ENCODE measurements at places on chromosomes 1 and 21.

- DNase-seq, result no peak
These were observed 85.3 kb downstream of the VPS13D start for GRCh38 chr1:12315146-12315545.

DNA sequence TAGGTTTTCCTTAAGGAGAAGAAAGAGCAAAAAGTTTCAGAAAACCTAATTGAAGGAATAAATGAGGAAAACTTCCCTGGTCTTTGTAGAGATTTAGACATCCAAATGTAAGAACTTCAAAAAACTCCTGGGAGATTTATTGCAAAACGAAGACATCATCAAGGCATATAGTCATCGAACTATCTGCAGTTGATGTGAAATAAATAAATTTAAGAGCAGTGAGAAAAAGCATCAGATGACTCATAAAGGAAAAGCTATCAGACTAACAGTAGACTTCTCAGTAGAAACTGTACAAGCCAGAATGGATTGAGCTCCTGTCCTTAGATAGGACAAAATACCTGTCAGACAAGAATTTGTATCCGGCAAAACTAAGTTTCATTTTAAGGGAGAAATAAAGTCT lies 569.4 kb upstream of the ADAMTS5 start:
- DNase-seq, result no peak

GRCh38 chr1:111199881-111200801 lies at the start of gene DENND2D:
Gene DENND2D, minus strand, starts transcription at chr1:111200646. Its CDS starts 187 bp downstream, at chr1:111200459.
- DNase-seq, result peak; percentile 67

- no peak for DNase-seq
These were observed 1.8 kb downstream of the VASH2 start for GRCh38 chr1:212951947-212952640.

DNA sequence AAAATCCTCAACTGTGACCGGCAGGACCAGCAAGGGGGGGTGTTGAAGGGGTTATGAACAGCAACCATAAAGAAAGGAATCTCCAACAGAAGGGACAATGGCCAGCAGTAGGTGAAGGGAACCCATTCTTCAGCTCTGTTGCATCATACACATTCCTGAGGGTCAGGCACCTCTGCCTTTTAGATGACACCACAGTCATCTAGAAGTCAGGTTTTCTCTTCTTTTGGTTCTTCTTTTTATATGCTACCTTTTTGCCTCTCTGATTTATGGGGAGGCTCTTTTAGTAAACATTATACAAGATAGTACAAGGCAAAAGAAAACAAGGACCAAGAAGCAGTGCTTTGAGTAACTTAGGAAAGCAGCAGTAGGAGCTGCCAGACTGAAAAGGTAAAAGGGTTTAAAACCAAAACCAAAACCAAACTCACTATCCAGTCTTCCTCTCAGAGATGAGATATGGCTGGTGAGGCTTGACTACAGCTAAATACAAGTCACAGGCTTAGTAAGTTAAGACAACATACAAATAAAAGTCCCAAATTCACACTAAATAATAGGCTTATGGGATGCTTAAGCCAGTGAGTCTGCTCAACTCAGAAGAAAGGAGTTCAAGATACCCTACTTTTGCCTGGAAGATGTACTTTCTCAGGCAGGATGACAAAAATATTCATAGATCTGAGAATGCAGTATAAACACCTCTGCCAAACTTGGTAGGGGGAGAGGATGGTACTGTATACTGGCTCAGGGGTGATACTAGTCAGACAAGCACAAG lies 4.1 kb downstream of the TEX38 start:
- no peak for DNase-seq
